ENCODE measurements at places on chromosomes 13 and 19. TPM values are rescaled to one million over a fixed set of nuclear protein-coding genes. Genes with fewer than 3 reads are reported as not detected.

- DNase-seq = no peak
Observed at GRCh38 chr13:77516342-77516789, 19.1 kb upstream of the SCEL start.

- DNase-seq = no peak
Observed at GRCh38 chr13:109593230-109593629, 193.2 kb downstream of the IRS2 start.

GRCh38 chr13:109389892-109390345, 396.5 kb downstream of the IRS2 start:
- DNase-seq = peak; percentile 5

GRCh38 chr13:47832458-47832972, 168.6 kb downstream of the SUCLA2 start:
- no peak for DNase-seq

LILRB4 gene
- polyA plus RNA-seq = 1.7 TPM

PLPPR3 gene
- polyA plus RNA-seq = 0.84 TPM

CPAMD8 gene
- 2.7 TPM for polyA plus RNA-seq

ELSPBP1 gene
- not detected for polyA plus RNA-seq

DNA sequence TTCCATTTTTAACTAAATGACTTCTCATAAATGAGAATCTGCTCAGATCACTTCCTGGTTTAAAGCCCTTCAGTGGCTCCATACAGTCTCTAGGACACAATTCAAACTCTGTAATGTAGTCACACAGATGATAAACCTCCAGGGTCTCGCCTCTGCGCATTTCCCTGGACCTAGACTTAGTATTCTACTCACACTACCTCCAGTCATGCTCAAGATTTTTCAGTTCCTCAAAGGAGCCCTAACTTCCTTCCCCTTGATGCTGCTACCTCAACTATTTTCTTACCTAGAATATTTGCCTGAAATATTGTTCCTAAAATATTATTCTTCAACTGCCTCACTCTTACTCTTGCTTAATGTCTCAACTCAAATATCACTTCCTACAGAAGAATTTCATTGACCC, 86.7 kb upstream of the TPP2 start:
- no peak for DNase-seq

DNASE2 gene
- polyA plus RNA-seq = 11.1 TPM

DNA sequence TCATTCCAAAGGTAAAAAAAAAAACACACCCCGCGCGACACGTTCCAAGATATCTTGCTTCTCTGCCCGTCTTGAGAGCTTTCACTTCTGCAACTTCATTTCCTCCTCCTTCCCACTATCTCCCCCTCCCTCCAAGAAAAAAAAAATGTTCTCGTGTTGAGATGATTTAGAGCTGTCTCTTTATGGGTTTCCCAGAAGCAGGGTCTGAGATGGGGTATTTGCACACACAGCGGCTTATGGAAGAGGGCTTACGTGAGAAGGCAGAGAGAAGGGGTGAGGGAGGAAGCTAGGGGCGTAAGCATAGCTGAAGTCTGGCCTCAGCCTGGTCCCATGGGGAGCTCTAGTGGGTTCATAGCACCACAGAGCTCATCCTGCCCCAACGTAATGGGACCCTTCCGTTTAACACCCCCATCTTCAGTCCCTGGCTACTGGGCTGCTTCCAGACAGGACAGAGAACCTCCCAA, 31.3 kb upstream of the USE1 start:
- DNase-seq = peak; percentile 66

DNA sequence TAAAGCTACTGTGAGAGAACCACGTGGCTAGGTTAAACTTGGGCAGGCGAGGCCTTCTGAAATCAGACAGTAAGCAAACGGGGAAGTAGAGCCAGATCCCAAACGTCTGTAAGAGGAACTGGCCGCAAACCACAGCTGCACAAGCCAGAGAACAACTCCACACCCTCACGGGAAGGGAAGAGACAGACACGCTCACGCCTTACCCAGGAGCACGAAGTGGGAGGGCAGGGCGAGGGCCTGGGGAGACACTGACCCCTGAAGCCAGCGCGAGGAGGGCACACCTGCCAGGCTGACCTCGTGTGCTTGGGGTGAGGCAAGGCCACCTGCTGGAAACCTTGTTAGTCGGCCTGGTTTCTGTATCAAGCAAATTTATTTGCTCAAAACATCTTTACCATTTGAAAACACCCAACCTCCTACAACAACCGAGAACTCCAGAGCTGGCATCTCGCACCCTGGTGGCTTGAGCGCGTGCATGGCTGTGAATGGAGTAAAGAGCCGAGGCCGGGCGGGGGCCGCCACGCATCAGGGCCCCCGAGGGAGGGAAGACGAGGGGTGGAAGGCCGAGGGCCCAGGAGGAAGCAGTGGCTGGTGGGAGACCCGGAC, 7.3 kb downstream of the POLR2E start:
- DNase-seq = no peak

DNA sequence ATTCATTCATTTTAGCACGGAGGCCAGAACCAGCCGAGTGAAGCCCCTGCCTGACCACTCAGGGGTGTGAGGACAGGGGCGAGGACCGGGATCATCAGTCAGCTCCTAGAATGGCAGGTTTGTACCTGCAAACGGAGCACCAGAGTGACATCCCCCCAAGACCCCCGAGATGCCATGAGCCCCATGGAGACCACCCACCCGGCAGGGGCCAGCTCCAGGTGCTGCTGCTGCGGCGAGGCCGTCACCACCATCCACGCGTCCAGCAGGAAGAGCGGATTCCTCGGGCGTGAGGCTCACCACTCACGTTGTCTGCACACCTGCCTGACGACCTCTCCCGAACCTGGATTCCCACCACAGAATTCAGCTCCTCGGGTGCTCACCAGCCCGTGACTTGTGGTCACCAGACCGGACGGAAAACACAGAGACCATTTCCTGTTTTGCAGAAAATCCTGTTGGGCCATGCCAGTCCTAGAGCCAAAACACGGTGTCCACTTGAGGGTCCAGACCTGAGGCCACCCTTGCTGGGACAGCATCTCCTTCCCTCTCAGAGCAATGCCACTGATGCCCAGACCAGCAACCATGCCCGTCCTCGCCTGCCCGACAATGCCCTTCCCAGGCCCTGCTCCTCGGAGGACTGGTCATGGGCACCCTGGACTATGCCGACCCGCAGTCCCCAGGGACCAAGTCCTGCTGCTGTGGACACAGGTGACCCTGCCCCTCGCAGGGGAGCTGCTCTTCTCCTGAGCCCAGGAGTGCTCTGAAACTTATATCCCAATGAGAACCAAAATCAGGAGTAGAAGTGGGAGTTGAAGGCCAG, 74.2 kb downstream of the RASA3 start:
- DNase-seq = no peak

ZNF285 gene
- polyA plus RNA-seq = 3.2 TPM

- no peak for DNase-seq
Observed at GRCh38 chr13:36753176-36753575, 65.8 kb upstream of the RFXAP start.

- DNase-seq = peak; percentile 38
Observed at GRCh38 chr13:74868049-74868448, 613.9 kb downstream of the TBC1D4 start.

DNA sequence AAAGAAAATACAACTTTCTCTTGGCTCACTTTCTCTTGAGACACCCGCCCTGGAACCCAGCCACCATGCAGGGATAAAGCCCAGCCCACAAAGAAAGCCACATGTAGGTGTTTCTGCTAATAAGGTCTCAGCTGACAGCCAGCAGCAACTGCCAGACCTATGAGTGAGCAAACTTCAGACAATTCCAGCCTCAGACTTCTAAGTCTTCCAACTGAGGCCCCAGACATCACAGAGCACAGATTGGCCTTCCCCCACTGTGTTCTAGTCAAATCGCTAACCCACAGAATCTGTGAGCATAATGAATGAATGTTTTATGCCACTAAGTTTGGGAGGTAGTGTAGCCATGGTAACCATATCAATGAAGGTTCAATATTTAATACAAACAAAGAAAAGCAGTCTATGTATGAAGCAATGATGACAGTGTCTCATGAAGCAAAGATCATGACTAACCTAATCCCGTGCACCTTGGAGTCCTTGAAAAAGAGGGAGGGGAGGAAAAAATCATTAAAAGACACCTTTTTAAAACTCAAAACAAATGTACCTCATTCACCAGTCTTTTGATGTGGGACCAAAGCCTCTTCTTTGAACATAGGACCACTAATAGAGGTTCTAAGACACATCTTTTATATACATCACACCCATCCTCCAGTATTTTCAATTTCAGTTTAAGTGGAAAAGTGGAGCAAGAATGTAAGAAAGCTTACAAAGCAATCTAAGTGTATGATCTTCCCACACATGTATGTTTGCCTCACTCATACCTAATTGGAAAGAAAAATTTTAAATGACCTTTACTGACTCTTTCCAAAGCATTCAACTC, 6.2 kb downstream of the MRPS31 start:
- no peak for DNase-seq

CEACAM16 gene
- 1.0 TPM for polyA plus RNA-seq

DNA sequence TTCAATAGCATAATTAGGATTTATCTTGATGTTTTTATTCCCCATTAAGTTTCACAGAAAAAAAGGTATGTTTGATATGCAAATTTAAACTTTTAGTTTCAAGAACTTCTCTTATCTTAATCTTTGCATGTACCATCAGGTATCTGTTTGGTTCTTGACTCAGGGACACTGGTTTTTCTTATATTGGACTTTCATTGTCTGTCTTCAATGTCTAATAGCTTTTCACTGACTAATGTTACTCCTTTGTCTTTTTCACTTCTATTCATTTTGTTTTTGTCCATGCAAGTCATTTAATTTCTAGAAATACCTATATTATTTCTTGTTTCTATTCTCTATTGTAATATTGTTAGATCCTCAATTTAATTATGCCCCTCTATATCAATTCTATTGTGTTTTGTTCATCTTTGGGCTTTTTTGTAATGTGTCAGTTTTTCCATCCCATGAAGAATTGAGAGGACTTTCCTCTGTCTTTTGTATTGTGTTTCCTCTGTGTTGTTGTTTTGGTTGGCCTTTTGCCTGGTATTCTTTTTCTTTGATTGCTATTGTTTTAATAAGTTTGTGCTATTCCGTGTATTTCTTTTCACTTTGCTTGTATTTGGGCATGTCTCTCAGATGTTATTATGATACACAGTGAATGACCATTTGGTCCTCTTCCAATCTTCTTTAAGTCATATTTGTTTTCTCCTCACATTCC, 58.3 kb upstream of the ANKRD10 start:
- no peak for DNase-seq

DNA sequence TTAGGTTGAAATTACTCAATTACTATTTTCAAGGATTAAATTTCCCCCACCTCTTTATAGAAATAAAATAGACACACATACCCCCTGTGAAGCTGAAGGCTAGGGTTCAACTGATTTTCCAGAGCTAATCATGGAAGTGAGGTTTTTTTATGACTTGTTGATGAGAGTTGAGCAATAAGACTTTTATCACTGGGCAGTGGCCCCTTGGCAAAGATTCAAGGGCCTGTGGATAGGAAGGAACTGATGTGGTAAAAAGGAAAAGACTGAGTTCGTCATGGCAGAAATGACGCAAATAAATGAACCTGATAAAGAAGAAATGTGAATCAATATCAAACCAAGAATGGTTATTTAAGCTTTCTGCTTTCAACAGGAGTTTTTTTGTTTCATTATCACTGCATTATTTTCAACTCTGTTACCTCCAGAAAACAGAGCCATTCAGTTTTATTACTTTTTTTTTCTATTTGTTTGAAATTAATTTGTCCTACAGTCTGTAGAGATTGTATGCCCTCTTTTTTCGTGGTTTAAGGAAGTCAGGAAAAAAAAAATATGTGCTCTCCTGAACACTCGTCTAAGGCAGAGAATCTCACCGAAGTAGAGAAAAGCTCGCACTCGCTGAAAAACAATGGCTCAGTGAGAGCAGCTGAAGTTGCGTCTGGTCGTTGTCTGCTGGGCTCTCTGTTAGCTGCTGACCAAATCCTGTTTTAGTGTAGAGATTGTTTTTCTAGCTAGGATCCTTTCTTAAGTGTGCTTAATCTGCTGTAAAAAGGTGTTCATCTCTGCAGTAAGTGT, 38.9 kb downstream of the STOML3 start:
- DNase-seq = no peak
